ENCODE measurements at places on chromosomes 13 and 19.

DNA sequence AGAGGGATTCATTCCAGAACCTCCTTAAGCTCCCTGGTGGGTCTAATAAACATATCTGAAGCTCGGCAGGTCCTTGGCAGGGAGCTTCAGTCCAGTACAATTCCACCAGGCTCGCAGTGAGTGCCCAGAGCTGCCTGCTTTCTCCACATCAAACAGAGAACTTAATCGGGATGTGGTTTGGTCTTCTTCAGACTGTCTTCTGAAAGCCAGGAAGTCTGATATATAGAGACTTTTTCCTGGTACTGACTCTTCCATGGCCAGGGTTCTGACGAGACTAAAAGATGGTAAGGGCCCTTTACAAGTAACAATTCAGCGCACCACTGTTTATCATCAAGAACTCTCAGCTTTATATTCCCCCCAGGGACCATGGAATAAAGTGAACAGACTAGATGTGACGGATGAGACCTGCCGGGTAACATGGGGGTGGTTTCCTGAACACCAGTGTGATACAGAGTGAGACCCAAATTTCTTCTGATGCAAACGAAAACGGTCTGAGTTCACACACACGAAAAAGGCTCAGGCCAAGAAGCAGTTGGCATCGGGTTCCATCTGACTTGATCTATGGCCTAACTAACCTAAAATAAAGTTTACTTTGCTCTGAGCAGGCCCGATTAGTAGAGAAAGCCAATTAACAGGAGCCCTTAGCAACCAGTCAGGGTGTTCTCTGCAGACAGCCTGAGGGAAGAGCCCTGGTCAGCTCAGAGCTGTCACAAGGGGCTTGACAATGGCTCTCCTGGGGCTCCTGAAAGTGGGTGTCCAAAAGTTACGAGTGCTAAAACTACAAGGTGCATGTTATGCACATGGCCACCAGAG is 29.0 kb downstream of the RANBP3 start:
- no peak for DNase-seq

DNA sequence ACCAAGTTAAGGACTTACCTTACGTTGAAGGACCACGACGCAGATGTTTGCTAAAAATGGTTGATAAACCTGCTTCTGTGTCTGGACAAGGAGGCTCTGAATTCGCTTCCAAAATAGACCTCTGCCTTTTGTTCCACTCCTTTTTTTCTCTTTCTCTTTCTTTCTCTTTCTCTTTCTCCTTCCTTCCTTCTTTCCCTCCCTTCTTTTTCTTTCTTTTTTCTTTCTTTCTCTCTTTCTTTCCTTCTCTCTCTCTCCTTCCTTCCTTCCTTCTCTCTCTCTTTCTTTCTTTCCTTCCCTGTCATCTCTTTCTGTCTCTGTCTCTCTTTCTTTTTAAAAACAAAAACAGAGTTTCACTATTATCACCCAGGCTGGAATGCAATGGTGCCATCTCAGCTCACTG is 290.7 kb downstream of the MYO16 start:
- no peak for DNase-seq

DNA sequence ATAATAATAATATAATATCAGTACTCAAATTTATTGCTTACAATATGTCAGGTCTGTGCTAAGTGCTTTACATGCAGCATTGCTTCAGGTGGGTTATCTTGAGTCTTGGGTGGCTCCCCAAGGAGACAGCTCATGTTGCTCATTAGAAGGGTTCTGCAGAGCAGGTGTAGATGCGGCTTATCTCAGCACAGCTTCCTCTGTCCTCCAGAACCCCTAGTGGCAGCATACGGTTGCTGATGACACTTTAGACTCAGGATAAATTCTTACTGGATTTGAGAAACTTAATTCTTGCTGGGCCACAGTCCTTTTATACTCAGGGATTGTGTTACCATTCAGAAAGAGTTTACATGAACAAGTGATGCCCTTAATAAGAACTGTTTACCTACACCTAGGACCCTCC is 8.9 kb downstream of the COG3 start:
- DNase-seq = no peak

GRCh38 chr19:1379961-1380489 is 3.7 kb upstream of the NDUFS7 start:
- DNase-seq = no peak

DNA sequence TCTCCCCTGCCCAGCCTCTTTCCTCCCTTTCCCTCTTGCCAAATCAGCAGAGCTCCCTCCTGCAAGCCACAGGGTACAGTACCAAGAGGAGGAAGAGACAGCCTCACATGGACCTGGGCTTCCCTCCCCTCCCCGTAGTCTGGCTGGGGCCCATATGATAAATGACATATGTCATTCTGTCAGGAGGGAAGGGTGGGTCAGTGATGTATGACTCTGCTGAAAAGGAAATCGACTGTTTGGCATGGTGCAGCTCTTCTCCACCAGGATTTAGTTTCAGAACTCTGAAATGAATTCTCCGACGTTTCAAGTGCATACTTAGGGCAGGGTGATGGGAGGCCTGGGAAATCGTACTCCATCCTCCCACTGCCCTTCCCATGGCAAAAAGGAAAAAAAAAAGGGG is 9.8 kb downstream of the TSHZ3 start:
- DNase-seq = no peak

- DNase-seq = no peak
Observed at GRCh38 chr13:112893570-112894422, 75.2 kb upstream of the MCF2L start.

DNA sequence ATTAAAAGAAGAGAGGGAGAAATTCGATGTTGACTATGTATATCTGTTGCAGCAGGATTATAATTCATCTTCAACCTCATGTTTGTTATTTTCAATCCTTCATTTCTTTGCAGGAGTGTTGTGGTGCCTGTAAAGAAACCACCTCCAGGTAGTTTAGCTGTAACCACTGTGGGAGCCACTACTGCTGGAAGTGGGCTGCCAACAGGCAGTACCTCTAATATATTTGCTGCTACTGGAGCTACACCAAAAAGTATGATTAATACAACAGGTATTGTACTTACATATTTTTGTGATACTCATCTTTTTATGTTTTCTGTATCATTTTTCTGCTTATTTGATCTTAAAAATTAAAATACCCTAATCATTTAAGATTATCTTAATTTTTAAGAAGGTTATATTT is 266.5 kb downstream of the NBEA start:
- no peak for DNase-seq

GRCh38 chr19:10193790-10194499 is 808 bp downstream of the DNMT1 start:
- no peak for DNase-seq

DNA sequence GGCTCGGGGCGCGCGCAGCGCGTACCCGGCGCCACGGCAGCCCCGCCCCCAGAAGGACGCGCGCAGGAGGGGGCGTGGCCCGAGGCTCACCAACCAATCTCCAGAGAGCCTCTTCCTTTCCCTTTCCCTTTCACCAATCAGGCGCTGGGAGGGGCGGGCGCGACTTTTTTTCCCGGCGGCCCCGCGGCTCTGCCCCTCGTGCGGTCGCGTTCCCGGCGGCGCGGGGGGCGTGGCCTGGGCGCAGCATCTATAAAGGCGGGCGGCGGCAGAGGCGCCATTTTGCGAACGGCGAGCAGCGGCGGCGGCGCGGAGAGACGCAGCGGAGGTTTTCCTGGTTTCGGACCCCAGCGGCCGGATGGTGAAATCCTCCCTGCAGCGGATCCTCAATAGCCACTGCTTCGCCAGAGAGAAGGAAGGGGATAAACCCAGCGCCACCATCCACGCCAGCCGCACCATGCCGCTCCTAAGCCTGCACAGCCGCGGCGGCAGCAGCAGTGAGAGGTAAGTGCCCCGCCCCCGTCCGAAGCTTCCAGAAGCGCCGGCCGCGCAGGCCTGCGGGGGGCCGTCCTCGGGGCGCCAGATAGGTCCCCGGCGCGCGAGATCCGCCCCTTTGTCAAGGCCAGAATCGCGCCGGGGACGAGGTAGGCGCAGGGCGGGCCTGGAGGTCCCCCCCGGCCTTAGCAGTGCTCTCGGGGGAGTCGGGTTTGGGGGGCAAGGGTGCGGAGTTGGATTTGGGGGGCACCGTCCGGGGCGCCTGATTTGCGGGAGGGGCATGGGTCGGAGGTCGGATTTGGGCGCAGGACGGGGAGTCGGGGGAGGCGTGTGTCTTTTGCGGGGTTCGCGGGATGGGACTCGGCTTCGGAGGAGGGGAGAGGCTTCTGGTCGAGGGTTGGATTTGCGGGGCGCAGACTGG is 12.5 kb downstream of the PEAK3 start:
- DNase-seq = peak; percentile 99

DNA sequence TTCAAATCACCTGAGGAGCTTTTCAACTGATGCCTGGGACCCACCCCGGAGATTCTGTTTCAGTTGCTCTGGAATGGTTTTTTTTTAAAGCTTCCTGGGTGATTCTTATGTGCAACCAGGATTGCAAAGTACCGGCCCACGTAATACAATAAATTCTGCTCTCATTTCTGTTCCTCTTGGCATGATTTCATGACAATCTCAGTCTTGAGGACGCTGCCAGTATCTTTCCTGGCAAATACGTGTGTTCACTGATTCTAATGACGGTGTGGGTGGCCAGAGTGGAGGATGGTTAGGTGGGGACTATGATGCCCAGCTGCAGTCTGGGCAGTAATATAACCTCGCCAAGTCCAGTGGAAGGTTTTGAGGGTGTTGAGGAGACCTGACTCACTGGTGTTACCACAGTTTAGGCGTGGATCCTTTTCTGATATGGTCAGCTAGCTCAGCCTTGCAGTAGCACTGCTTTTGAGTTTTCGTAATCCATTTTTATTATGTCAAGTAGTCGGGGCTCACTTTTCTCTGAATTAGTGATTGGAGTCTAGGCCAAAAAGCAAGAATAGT is 49.4 kb downstream of the FAM124A start:
- no peak for DNase-seq

DNA sequence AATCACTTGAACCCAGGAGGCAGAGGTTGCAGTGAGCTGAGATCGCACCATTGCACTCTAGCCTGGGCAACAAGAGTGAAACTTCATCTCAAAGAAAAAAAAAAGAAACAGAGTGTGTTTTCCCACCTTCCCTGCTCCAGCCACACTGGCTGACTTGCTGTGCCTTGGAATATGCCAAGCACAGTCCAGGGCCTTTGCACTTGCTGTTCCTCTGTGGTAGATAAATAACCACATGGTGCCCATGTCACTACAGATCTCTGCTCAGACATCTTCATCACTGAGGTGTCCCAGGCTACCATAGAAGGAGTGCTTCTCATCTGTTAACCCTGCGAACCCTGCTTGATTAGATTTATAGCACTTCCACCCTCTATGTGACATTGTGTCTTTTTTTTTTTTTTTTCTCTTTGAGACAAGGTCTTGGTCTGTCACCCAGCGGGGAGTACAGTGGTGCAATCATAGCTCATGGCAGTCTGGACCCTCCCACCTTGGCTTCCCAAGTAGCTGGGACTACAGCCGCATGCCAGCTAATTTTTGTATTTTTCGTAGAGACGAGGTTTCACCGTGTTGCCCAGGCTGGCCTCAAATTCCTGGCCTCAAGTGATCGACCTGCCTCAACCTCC is 10.4 kb downstream of the SMARCA4 start:
- no peak for DNase-seq

DNA sequence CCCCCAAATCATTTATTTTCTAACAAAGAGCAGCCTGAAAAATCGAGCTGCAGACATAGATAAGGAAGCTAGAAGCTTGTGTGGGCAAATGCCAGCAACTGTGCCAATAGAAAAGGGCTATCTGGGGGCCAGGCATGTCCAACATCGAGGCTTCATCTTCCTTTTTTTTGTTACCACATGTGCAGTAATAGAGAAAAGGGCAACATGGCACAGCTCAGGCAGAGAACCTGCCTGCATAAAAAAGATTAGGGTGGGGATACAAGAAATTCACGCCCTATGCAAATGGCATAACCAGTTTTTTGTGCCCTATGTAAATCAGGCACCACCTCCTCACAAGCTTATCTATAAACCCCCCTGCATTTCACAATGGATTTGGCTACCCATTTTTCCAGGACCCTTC is 60.4 kb upstream of the ABCC4 start:
- no peak for DNase-seq

GRCh38 chr13:40026174-40026585 is 370.7 kb downstream of the COG6 start:
- no peak for DNase-seq

DNA sequence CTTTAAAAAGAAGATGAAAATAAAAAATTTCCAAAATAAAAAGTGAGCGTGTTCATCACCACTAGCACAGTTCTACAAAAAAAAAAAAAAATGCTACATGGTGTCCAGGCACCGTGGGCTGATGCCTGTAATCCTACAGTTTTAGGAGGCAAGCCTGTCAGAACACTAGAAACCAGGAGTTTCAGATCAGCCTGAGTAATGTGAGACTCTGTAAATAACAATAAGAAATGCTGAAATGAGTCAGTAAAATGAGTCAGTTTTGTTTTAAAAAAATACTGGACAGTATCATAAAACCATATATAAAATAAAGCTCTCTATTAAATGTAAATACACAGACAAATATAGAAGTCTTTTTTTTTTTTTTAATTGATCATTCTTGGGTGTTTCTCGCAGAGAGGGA is 30.0 kb downstream of the ZNF91 start:
- DNase-seq = no peak

GRCh38 chr13:106145997-106146864 is 389.2 kb downstream of the EFNB2 start:
- no peak for DNase-seq

- no peak for DNase-seq
Observed at GRCh38 chr19:13164343-13165161, 14.3 kb downstream of the IER2 start.

DNA sequence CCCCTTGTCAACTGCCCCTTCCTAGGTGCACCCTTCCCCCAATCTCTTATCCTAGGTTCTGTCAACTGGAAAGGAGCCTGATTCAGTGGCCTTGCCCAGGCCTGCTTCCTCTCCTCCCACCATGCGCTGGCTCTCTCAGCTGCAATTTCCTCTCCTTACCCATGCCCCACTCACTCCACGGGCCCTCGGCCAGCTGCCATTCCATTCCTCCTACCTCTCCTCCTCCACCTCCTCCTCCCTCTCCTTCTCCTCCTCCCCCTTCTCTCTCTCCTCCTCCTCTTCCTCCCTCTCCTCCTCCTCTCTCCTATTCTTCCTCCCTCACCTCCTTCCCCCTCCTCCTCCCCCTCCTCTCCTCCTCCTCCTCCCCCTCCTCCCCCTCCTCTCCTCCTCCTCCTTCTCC is 9.6 kb upstream of the TIMM44 start:
- no peak for DNase-seq

- no peak for DNase-seq
Observed at GRCh38 chr19:44232867-44233266, 20.5 kb downstream of the ZNF227 start.

DNA sequence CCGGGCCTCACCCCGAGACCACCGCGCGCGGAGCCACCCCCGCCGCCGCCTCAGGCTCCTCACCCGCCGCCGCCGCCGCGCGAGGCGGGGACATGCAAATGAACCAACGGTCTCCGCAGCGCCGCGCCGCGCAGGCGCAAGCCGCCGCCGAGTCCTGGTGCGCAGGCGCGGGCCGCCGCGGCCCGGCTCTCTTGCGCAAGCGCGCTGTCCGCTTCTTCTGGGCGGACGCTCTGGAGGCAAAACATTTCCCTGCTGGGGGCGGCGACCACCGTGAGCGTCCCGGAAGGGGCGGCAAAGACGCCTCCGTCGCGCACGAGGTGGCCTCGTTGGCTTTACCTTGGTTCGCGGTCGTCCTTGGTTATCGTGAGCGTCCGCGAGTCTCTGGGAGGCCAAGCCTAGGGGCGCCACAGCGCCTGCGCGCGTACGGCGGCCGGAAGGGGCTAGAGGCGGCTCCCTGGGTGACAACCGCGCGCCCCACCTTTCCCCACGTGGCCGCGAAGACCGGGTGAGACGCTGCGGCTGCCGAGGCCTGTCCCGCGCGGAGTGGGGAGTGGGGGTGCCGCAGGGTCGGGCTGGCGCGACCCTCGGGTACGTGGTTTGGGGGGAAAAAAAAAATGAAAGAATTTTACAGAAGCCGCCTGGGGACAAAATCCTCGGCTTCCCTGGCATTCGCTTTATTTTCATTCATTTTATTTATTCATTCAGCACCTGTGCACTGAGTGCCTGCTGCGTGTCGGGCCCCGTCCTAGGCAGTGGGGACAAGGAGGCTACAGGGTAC is at the start of the genes ARMC6 and SUGP2:
ARMC6 (plus strand) TSS at position 178 of the 778 bp plus-strand sequence. CDS start 607 bp downstream, outside the sequence.
SUGP2 (minus strand) TSS at position 92 of the 778 bp plus-strand sequence. CDS start 2,446 bp downstream, outside the sequence.
- peak; percentile 90 for DNase-seq
